ENCODE measurements at places on chromosomes 7 and 10. TPM values are rescaled to one million over a fixed set of nuclear protein-coding genes. Genes with fewer than 3 reads are reported as not detected.

DNA sequence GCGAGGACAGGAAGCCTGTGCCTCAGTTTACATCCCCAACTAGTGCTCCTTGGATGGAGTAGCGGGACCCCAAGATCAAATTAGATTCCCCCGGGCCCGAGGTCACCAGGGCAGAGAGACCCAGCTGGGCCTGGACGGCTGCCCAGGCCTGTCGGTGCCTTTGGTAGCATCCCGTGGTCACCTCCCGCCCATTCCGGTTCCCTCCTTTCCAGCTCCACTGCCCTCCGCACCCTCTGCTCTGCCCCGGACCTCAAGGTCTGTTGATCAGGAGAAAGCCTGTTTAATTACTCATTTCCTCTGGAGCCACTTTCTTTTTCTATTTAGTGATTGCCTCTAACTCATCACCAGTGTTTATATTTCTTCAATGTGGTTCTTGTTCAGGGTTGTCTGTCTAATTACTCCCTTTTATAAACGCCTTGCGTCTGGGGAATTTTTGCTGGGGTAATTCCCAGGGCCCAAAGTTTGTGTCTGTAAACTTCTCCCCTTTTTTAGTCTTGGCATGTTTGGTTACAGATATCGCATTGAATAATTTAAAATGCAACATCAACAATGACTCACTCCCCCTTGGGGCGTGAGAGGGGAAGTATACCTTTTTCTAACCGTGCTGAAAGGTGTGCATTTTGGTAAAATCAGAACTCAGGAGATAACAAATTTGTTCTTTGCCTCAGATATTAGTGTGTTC, 1.9 kb downstream of the FOXK1 start:
- H3K36me3 ChIP-seq = peaks cover 21% of the 10 kb centered on the region
- H3K4me1 ChIP-seq = peaks cover 39% of the 10 kb centered on the region
- peak overlapping the region; percentile 89 for H3K4me3 ChIP-seq
- no peaks in the 10 kb centered on the region for H3K27me3 ChIP-seq
- H3K27ac ChIP-seq = peak overlapping the region; percentile 97
- peak; percentile 52 for DNase-seq

DNA sequence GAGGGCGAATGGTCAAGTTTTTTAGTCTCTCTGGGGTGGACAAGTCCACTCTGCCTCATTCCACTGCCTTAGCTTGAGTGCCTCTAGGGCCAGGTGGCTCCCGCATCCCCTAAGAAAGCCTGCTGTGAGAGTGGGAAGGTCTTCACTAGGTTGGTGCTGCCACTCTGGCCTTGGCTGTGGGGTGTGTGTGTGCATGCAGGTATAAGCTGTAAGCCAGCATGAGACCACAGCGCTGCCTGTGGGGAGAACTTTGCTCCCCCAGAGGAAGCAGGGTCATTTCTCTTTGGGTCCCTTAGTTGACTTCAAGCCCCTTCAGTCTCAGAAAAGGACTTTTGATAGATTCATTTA, 25.5 kb upstream of the PCBD1 start:
- H3K4me3 ChIP-seq = no peak overlapping the region
- no peaks in the 10 kb centered on the region for H3K4me1 ChIP-seq
- H3K36me3 ChIP-seq = no peaks in the 10 kb centered on the region
- no peak overlapping the region for H3K27ac ChIP-seq
- DNase-seq = no peak

- H3K4me1 ChIP-seq = peaks cover 13% of the 10 kb centered on the region
- DNase-seq = no peak
Observed at GRCh38 chr7:25091176-25091575, 33.9 kb downstream of the CYCS start.

Gene VSTM4
- total RNA-seq = 0.09 TPM

Gene PON1
- total RNA-seq = not detected

DNA sequence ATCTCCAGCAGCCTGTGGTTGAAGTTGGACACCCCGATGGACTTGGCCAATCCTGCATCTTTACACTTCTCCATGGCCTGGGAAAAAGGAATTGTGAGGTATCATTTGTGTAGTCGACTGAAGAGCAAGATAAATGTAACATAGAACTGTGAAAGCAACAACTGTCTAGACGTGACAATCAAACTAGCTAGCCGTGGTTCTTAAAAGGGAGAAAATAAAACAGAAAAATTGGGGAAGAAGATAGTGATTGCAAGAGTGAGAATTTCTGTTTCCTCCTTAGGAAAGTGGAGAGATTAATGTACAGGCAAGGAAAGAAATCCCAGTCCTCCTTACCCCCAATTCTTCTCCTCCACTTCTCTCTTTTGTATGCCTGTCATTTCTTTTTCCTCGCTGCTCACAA, 5.0 kb downstream of the AKR1C2 start:
- H3K27me3 ChIP-seq = no peaks in the 10 kb centered on the region
- no peaks in the 10 kb centered on the region for H3K4me1 ChIP-seq

- H3K4me3 ChIP-seq = no peak overlapping the region
- H3K27me3 ChIP-seq = no peaks in the 10 kb centered on the region
- no peaks in the 10 kb centered on the region for H3K36me3 ChIP-seq
- peak overlapping the region; percentile 46 for H3K27ac ChIP-seq
Observed at GRCh38 chr10:70584909-70585544, 17.5 kb downstream of the PRF1 start.
